ENCODE measurements at places on chromosomes 2 and 18.

DNA sequence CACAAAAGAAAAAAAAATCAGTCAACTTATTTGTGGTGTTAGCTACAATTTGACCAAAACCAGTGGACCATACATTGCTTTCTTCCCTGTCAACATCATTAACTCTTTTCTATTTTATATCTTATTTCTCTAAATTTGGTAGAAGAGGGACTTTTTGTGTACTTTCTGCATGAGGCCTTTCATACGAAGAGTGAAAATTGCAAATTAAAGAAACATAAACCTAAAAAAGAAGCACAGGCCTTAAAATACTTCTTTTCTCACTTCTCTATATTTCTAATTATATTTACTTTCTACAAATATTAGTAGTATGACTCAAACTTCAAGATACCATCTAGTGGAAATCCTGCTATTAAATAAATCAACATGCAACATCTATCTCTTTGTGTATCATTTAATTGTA lies 1073.4 kb upstream of the ZEB2 start:
- no peak for DNase-seq

DNA sequence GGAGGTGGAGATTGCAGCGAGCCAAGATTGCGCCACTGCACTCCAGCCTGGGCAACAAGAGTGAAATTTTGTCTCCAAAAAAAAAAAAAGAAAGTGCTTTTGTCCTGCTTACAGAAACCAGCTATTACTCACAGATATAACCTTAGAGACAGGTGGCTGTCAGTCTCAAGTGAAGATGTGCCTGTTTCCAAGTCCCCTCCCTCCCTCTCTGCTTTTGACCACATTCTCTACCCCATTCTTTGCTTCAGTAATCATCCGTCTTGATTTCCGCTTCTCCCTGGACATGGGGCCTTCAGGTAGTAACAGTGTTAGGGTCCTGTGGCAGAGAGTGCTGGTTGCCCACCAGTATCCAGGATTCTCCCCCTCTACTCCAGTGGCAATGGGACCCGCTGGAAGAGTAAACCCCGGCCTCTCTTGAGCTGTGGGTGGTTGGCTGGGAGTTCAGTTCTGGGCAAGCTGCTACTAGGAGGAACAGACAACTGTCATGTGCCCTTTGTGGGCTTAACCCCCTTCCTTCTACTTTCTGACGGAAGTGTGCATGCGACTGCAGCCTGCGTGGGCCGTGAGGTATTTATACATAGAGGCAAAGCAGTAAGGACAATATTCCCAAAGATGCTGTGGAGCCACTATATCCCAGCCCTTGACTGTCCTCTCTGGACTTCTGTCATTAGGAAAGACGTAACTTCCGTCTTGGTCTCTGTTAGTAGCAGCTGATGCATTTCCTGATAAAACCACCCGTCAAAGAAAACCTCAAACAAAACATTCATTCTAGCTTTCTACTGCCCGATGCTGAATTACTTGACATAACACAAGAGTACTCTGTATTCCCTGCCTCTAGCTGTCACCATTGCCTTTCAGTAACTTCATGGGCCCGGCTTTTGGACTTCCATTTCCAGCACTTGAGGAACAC lies 17.8 kb downstream of the PDCL3 start:
- DNase-seq: peak; percentile 10

GRCh38 chr2:28030600-28030999 lies 140.1 kb downstream of the BABAM2 start:
- DNase-seq: no peak

GRCh38 chr2:135843671-135844070 lies 6.7 kb upstream of the LCT start:
- no peak for DNase-seq

Measured in activated T-cell treated with anti-CD3 and anti-CD28 coated beads for 48 hours (primary cell).